ENCODE measurements at places on chromosomes 3 and 15.

DNA sequence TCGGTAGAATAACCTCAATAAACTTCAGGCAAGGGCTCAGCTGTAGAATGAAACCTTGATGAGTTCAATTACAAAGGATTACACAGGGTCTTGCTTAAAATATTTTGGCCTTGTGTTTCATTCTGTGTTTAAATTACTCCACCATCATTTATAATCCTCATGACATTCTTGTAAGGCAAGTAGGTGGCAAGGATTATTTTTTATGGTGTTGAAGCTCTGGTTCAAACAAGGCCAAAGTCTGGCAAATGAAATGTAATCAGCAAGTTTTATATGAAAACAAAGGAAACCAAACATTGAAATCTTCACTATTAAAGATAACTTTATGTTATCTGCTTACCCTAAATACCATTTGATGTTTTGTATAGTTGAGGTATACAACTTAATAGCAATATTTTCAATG is 221.3 kb upstream of the HES1 start:
- DNase-seq = no peak

- DNase-seq = no peak
Measured at GRCh38 chr3:50322386-50323091, at the start of gene HYAL2. TSS of gene HYAL2 (minus strand) at chr3:50322745. CDS start at chr3:50320489, 2,256 bp downstream.

DNA sequence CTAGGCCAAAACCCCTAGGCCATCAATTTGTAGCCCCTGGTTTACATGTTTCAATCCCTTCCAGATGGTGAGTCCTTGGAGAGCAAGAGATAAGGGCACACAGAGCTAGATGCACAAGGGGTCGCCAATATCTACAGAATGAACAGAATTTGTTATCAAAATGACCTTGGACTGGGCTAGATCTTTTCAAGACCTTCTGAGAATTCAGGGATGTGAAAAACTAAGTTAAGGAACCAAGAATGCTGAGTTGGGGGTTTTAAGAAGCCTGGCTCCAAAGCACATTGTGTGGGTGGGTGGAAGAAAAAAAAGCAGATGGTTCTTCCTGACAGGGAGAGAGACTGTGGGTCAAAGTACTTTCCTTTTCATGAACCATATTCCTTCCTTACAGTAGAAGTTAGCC is 10.2 kb downstream of the CDCP1 start:
- peak; percentile 34 for DNase-seq

- DNase-seq = no peak
Measured at GRCh38 chr3:134463676-134464063, 22.1 kb downstream of the ANAPC13 start.

- no peak for DNase-seq
Measured at GRCh38 chr3:38022301-38022700, 7.1 kb downstream of the PLCD1 start.

- peak; percentile 10 for DNase-seq
Measured at GRCh38 chr3:70811880-70812279, 499.4 kb upstream of the MDFIC2 start.

DNA sequence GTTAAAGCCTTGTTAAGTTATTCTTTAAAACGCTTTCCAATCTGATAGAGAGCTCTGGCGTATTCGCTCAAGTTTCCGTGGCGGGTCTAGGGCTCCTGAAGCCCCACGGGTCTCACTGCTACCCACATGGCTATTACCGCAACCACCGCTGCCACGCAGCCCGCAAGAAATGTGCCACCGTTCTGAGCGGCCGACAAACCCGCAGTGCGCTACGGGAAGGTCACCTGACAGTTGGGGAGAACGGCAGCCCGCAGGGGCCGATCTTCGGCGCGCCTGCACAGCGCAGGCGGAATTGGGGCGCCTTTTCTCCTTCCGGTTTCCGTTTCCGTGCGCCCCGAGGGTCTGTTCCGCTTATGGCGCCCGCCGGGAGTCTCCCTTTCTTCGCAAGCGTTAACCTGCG is 76.6 kb upstream of the SNRPN start:
- DNase-seq = peak; percentile 77

DNA sequence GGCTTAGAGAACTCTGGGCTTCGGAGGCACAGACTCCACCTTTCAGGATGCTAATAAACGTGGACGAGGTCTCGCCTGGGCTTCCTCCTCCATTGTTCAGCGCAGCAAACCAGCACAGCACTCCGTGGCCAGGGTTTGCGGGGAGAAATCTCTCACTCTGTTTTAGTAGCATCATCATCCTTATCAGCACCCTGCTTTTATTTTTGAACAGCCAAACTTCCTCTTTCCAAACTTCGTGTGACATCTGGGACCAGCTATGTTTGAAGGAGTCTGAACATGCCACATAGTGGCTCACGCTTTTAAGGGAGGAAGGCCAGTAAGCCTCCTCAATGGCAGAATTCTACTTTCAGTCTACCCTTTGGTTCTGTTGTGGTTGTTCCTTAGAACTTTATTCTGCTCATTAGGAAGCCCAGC is 149.0 kb downstream of the PGPEP1L start:
- no peak for DNase-seq

DNA sequence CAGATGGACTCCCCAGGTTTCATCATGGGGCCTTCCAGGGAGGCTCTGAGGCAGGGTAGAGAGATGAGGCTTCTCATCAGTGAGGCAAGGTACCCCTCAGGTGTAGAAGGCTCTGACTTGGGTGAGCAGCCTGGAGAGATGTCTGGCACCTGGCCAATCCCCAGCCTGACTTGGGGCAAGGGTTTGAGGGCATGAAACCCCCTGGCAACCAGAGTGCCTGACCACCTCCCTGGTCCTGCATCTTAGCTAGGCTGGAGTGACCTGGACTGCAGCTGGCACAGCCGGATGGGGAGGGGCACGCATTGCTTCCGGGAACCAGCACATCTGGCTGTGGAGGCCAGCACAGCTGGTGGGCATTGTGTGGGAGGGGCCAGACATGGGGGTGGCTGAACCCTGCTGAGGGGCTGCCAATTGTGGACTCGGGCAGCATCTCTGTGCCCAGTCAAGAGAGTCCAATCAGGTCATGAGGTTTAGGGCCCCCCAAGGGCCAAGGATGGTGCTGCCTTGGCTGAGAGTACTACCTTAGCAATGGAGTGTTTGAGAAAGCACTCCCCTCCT is 1.9 kb downstream of the ZBTB47 start:
- DNase-seq = peak; percentile 30

GRCh38 chr15:77644543-77645247 is 12.0 kb upstream of the LINGO1 start:
- no peak for DNase-seq

- DNase-seq = no peak
Measured at GRCh38 chr3:19757773-19758172, 176.2 kb downstream of the EFHB start.

GRCh38 chr15:78617516-78617915 is 3.3 kb downstream of the CHRNA3 start:
- DNase-seq = no peak

DNA sequence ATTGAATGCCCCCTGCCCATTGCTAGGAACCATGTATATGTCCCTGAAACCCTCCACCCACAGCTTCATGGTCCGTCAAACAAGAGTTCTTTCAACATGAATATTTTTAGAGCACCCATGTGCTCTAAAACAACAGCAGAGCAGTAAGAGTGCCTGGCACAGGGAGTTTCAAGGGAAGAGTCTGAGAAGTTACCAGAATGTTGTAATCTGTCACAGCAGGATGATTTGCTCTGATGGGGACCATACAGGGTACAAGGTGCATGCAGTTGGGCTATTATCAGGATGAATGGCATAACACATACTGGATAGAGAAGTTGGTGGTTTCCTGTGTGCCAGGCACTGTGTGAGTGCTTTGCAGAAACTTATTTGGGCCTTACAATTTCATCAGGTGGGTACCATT is 27.8 kb upstream of the FLNB start:
- DNase-seq = no peak

GRCh38 chr15:31285772-31286261 is 40.8 kb upstream of the KLF13 start:
- DNase-seq = no peak

- peak; percentile 46 for DNase-seq
Measured at GRCh38 chr3:194687638-194688199, 2.0 kb downstream of the FAM43A start.

DNA sequence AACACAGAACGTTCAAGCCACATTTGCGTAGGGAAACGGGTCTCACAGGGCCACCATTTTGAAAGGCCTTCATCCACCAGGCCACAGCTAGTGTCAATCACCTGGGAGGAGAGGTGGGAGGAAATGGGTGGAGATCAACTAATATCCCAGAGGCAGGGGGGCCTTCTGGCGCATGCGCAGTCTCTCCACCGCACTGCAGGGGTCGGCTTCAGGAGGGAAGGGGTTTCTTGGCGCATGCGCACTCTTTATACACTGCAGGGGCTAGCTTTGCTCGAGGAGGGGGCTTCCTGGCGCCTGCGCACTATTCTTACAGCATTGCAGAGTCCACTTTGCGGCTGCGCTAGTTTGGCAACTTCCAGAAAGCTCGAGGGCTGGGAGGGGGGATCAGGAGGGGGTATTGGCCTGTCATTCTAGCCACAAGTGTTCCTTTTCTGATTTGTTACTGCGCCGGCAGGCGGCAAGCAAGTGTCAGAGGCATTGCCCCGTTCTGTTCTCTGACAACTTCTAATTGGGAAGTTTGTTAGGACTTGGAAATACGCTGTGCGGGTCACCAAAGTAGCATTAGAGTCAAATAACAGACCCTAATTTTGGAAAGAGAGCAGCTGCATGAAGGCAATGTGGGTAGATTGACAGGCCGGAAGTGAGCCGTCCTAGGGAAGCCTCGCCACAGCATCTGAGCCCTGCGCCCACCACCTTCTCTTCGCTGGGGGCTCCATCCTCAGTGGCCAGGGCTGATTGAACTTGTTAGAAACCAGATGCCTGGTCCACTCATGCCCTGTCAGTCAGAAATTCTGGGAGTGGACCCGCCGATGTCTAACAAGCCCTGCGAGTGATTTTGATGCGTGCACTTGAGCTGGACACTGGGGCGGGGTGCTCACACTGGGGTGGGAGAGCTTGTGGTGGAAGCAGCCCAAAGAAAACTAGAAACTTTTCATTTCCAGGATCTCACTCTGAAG is 173.5 kb upstream of the NDN start:
- no peak for DNase-seq

- peak; percentile 10 for DNase-seq
Measured at GRCh38 chr3:10867384-10867783, 51.4 kb downstream of the SLC6A11 start.

- no peak for DNase-seq
Measured at GRCh38 chr3:117200962-117201361, 491.4 kb downstream of the TUSC7 start.

GRCh38 chr15:57827021-57827420 is 120.5 kb downstream of the POLR2M start:
- DNase-seq = no peak

- no peak for DNase-seq
Measured at GRCh38 chr3:172447611-172448579, at the start of gene GHSR. TSS of gene GHSR (minus strand) at chr3:172448456. CDS start at chr3:172448413, 43 bp downstream.

- no peak for DNase-seq
Measured at GRCh38 chr3:69745505-69745904, 6.2 kb downstream of the MITF start.

GRCh38 chr3:193842029-193842798 is 249.2 kb downstream of the OPA1 start:
- DNase-seq = no peak

GRCh38 chr3:163890661-163891060 is 1187.6 kb downstream of the SI start:
- no peak for DNase-seq

- peak; percentile 66 for DNase-seq
Measured at GRCh38 chr3:169147238-169148008, 516.1 kb downstream of the MECOM start.

DNA sequence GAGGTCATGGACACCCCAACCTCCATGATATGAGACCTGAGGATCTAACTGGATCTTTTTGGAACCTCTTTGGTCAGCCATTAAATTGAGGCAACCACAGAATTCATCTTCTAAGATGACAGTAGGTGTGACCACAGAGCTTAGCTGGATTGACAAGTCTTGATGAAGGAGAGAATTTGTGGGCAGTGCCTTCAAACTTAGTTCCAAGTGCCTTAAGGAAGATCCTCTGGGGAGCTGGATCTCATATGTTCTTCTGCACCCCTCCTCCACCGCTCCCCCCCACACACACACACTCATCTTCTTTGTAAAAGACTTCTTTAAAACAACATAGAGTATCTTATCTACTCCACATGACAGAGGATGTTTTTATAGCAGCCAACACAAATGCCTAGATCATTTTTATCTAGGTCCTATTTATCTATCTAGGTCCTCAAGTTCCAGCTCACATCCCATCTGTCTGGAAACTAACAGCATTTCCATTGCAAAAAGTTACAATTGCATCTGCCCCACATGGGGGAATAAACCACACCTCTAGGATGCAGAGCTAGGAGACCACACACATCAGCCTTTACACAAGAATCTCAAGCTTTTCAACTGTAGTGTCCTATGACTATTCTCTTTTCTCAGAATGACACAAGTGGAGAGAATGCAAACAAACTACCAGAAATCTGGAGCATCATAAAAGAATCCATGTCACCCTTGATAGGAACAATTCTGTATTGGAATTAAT is 37.4 kb downstream of the WWTR1 start:
- DNase-seq = peak; percentile 24

- no peak for DNase-seq
Measured at GRCh38 chr3:45020534-45020933, 5.6 kb upstream of the CLEC3B start.

GRCh38 chr3:63034101-63034500 is 158.9 kb upstream of the CADPS start:
- DNase-seq = no peak

- no peak for DNase-seq
Measured at GRCh38 chr3:37400945-37401344, 226.6 kb upstream of the LRRFIP2 start.

GRCh38 chr3:5428607-5429516 is 241.4 kb downstream of the EDEM1 start:
- DNase-seq = peak; percentile 53

All from umbilical cord (tissue), 2 donors.